Cortex of kidney (tissue), 1 donor: ENCODE measurements at places on chromosomes 2 and 18.

DNA sequence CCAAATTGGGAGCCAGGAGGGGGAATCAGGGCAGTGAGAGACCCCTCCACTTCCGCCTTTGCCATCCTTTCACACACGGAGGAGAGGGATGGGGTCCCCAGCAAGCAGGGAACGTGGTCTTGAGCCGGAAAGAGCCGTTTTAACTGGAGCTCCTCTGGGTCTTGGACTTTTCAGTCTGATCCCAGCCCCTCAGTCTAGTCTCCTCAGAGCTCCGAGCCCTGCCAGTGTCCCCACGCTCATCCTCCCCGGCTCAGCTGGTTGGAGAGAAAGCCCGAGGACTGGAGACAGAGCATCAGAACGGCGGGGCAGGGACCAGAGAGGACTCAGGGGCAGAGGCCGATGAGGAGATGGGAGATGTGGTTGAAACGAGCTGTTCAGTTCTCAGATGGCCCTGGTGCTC, 26.1 kb upstream of the OTOF start:
- DNase-seq = no peak

GRCh38 chr2:26067980-26068507, 34.2 kb downstream of the RAB10 start:
- DNase-seq = no peak

DNA sequence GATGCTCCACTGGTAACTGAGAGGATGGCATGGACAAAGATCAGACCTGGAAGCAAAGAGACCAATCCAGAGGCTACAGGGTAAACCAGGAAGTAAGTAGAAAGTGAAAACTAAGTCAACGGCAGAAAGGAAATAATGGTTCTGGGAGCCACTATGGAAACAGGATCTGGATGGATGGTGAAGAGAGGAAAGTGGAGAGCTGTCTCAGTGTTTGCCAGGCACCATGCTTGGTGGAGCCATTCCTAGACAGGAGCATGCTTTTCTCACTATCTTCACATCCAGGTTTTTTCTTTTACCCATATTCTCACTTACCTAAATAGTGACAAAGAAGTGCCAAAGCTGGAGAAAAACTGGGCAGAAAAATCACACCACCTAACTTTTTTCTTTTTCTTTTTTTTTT, 22.2 kb downstream of the ZNF521 start:
- no peak for DNase-seq

- no peak for DNase-seq
Measured at GRCh38 chr2:45674035-45674816, 22.8 kb downstream of the PRKCE start.

DNA sequence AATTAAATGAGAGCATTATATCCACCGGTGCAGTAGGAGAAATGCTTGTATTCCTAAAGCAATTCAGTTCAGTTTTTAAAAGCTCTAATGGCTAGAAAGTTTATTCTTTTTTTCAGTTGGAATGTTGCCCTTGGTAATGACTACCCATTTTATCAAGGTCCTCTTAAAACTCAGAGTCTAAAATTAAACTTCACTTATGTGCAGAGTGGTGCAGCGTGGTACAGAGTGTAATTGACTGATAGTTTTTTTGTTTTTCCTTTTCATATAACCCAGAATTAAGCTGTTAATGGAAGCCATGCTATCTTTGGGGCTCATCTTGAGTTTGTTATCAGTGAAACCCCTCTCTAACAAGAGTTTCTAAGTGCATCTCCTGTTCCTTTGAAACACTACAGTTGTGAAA, 21.4 kb downstream of the NCOA1 start:
- no peak for DNase-seq

GRCh38 chr18:8626414-8627106, 17.3 kb downstream of the RAB12 start:
- DNase-seq = no peak

DNA sequence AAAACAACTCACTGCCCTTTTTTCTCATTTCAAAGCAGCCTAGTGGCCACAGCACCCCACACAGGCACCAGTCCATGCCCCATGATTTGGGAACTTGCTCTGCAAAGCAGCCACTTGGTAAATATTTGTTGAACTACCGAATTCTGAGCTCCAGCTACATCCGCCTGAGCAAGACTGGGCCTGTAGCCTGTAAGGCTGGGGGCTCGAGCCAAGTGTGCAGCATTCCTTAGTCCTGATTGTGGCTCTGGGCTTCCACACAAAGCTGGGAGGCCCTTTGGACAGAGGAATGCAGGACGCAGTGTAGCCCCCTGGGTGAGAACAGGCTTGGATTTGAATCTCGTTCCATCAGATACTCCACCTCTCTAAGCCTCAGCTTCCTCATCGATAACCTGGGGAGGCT, 88.4 kb downstream of the ACTR2 start:
- DNase-seq = no peak

GRCh38 chr2:168658706-168659105, 143.7 kb upstream of the NOSTRIN start:
- DNase-seq = no peak

- DNase-seq = no peak
Measured at GRCh38 chr2:160062292-160063005, at the start of gene PLA2R1. TSS of gene PLA2R1 (minus strand) at chr2:160062615. CDS start at chr2:160062403, 212 bp downstream.

DNA sequence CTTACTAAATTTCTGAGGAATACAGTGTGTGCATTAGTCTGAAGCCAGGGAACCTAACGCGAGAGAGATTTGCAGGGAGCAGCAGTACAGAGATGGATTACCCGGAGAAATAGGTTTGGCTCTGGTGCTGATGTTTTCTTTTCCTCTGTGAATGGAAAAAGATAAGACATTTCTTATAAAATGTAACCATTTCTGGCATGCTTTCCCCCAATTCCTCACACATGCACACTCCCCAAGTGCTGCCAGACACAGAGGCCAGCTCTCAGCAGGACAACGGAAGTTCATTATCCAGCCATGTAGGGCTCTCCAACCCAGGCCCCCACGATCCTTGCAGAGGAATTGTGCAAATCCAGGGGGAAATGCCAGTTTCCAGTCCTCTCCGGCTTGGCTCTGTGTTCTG, 224.5 kb upstream of the MGAT5 start:
- DNase-seq = no peak

DNA sequence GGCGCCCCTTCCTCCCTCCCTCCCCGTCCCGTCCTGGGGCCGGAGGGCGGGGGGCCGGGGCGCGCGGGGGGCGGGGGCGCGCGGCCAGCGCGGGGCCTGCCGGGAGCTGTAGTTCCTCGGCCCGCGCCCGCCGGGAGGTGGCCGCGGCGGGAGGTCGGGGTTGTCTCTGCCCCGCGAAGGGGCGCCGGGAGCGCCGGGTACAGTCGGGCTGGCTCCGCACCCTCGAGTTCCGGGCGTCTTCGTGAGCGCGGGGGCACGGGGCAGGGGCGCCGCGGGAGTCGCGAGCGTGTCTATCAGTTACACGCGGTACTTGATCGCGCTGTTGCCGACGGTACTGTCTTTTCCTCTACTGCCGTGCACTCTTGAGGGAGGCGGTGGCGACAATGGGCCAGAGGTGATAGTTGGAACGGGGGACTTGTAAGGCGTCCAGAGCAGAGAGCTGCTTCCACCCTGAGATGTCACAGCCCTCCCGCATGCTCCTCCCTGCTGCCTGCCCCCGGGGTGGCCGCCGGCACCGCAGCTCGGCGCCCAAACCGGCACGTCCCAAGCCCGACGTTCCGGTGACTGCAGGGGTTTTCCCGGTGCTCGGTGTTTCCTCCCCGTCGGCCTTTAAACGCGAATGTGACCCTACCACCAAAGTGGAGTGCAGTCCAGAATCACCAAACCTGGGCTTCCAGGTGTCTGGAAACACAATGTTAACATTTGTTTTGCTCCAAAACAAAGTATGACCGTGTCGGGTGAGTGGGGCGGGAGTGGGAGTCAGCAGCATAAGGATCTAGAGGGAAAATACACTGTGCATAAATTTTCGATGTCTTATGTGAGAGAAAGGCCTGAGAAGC, at the start of gene PRKD3:
Gene PRKD3, minus strand, starts transcription at position 48 of the 839 bp plus-strand sequence. CDS start 8,309 bp downstream, outside the sequence.
- peak; percentile 15 for DNase-seq

DNA sequence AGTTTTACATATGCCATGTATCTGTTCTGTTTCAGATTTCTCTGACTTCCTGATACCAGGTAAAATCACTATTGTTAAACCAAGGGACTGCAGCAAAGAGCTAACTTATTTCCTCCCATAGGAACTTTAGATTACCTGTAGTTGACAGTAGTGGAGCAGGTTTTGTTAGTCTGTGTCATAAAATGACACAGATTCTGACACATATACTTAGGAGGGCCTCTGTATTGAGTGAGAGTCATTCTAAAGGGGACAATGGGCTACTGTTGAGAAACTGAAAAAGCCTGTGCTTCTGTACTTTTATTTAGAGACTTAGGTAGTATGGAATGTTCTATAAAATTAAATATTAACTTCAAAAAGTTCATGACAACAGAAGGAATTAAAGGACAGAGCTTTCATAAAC, 48.2 kb downstream of the KCMF1 start:
- DNase-seq = no peak

DNA sequence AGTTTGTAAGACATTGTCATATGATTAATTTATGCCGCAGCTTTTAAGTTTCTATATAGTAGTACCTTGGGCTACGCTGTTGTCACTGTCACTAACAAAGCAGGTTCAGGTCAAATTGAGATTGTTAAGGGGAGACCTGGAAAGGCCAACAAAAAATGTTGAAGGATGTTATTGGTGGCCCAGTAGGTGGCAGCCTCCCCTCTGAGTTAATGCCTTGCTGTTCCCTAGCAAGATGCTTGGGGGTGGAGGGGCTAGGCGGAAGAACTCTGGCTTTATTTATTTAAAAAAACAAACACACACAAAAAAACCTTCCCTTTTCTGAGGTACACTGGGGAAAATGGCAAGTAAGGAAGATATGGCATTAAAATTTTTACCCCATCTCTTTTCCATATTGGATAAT, 128.3 kb upstream of the ATP5MC3 start:
- DNase-seq = no peak

DNA sequence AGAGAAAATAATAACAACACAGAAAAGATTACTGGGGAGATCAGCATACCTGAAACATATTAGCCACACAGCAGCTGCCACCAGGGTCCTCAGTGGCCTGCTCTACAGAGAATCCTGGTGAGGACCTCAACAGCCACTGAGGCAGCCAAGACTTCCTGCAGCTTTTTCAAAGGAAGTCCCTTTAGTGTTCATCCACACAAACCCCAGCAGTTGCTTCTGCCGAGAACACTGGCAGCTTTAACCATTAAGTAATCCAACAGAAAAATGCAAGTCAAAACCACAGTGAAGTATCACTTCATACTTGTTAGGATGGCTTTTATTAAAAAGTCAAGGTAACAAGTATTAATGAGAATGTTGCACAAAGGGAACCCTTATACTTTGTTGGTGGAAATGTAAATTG, 542.0 kb upstream of the GCFC2 start:
- DNase-seq = no peak

- no peak for DNase-seq
Measured at GRCh38 chr2:222941510-222942032, 80.7 kb downstream of the ACSL3 start.

DNA sequence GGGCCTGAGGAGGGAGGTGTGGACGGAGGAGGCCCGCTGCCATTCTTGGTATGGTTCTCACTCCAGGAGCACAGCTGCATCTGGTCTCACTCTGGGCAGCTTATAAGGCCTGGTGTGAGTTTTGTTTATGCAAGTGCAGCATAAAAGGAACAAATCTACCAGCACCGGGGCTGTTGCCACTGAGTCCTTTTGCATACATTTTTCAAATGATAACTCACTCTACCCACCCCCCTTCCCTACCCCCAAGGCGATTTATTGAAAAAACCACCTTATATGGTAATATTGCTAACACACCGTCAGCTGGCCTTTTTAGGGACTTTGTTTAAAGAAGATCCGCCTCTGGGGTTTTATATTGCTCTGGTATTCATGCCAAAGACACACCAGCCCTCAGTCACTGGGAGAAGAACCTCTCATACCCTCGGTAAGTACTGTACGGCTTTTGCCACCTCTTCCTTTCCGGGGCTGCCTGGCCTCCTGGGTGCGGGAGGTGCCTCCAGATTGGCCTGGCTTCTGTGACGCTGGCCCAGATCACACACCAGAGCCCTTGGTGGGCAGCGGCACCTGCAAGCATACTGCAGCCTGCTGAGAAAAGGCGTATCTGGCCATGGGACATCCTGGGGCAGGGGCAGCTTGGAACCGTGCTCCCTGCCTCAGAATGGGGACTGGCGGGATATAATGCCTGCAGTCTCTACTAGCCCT, at the start of gene ACTG2:
Gene ACTG2, plus strand, starts transcription at position 378 of the 699 bp plus-strand sequence. CDS start 8,304 bp downstream, outside the sequence.
- no peak for DNase-seq

DNA sequence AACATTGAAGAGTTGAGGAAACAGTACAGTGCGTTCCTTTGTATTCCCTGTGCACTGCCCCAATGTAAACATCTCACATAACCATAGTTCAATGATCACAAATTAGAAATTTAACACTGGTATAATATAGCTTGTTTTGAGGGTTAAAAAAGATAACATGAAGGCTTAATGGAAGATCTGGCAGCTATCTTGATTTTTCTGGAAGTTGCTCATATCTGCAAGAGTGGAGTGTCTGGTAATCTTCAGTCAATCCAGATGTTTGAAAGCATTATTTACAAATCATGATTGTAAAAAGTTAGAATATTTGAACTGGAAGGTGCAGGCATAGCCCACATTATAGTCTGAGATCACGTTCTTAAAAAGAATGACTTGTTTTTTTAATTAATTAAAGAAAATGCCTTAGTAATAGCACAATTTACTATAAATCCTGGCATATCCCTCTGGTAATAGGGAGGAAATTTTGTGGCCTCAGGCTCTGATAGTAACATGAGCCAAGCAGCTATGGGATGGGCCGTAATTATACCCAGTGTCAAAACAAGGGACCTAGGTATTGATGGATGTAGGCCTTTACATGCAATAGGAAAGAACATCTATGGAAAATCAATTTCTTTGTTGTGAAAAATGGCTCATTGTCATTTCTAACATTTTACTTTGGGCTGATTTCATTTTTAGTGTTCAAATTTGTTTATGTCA, 418.0 kb downstream of the THSD7B start:
- no peak for DNase-seq

- no peak for DNase-seq
Measured at GRCh38 chr2:139156730-139157129, 376.5 kb upstream of the NXPH2 start.

DNA sequence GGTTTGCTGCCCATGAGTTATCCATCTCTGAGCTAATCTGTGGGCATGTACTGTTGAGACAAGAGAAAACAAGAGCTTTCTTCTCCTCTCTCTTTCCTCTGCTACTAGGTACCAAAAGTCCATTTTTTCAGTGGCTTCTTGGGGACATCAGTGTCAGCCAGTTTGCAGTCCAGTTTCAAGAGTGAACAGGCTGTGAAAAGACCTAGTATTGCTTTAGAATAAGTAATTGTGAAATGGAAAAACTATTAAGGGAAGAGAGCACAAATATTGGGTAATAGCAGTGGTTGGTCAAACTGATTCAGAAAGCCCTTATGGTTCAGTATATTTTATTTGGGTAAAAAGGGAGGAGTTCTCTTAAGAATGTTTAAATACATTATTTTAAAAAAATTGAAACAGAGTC, 33.0 kb upstream of the MEP1B start:
- no peak for DNase-seq

GRCh38 chr2:19682493-19682892, 219.3 kb downstream of the TTC32 start:
- no peak for DNase-seq

GRCh38 chr2:188459061-188459460, 167.4 kb downstream of the GULP1 start:
- DNase-seq = no peak

DNA sequence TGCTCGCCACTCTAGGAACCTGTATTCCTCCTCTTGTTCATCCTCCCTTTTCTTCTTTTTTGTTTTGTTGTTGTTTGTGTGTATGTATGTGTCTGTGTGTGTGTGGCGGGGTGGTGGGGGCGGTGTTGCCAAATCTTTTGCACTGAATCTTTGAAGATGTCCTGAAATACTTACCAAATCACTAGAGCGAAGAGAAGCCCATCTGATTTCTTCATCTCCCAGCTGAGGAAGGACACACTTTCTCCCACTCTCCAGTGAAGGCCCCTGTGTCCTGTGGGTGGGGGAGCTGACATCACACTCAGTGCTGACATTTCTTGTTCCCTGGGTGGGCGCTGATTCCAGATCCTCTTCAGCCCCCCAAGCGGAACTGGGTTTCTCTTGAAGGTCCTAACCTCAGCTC, 74.5 kb downstream of the NEDD4L start:
- DNase-seq = no peak
